ENCODE measurements at places on chromosomes 11 and 22.

DNA sequence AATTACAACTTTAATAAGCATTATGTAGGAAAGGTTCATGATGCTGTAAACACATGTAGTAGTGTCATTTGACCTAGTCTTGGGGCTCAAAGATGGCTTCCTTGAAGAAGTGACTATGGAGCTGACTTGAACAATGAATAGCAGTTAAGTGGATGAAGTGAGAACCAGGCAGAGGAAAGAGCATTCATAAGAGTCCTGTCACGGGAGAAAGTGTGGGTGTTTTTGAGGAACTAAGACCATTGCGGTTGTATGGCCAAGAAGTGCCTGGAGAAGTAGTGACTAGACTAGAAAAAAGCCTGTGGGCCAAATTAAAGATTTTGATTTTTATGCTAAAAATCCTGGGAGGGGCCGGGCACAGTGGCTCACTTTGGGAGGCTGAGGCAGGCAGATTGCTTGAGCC, 7.2 kb upstream of the IL18BP start:
- DNase-seq, result no peak

DNA sequence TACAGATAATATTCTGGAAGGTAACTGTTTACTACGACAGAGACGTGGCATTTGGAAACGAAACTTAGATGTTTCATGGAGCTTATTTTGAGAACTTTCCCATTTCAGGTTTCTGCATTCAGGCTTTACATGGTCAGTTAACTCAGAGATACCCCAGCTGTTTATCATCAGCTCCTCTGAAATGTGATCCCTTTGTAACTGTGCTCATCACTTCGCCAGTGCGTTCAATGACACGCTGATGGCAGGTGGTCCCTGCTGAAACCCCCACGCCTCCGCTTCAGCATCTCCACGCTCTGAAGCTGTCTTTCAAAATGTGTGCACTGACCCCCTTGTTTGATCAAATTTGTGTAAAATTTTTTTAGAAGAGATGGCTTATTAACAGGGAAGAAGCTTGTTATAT, 30.5 kb downstream of the ALG12 start:
- no peak for DNase-seq

GRCh38 chr22:41772645-41773044, 27.8 kb upstream of the CCDC134 start:
- no peak for DNase-seq

DNA sequence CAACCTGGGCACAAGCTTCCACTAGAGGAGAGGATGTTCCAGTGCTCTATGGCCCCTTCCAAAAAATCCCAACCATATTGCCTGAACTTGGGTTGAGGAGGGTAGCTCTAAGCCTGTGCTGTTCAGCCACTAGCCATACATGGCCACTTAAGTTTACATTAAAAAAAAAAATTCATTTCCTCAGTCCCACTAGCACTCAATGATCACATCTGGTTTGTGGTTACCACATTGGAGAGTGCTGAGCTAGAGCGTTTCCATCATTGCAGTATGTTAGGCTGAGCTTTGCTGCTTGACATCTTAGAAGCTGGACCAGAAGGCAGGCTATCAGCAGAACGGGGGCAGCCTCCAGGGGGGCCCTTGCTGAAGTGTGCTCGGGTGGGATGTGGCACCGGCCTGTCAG, 43.5 kb upstream of the CYP2D6 start:
- DNase-seq, result no peak

Data from stimulated activated CD4-positive, alpha-beta T cell treated with anti-CD3 and anti-CD28 coated beads, TNF-alpha, amount 100 ng/mL, for 4 hours (primary cell).